SIG-M5 (cell line): ENCODE measurements at places on chromosomes 2 and 18.

GRCh38 chr2:170218931-170219330, 41.0 kb downstream of the MYO3B start:
- DNase-seq = no peak

DNA sequence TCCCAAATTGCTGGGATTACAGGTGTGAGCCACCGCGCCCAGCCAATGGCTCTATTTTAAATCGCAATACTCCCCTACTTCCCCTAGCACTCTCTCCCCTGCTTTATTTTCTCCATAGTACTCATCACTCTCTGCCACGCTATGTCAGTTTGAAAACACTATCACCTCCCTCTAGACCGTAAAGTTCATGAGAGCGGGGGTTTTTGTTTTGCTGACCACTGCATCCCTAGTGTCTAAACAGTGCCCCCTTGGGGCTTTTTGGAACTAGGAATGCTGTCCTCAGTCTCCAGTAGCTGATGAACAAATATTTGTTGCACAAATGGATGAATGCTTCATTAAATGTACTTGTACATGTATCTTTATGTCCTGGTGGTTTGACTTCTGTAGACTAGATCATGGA, 44.1 kb downstream of the ATOH8 start:
- DNase-seq = no peak

GRCh38 chr18:45236676-45237075, 378.6 kb upstream of the SLC14A2 start:
- DNase-seq = no peak

GRCh38 chr2:216596236-216596979, 36.8 kb upstream of the IGFBP2 start:
- no peak for DNase-seq

- no peak for DNase-seq
Measured at GRCh38 chr2:117979911-117980701, 33.8 kb downstream of the CCDC93 start.

DNA sequence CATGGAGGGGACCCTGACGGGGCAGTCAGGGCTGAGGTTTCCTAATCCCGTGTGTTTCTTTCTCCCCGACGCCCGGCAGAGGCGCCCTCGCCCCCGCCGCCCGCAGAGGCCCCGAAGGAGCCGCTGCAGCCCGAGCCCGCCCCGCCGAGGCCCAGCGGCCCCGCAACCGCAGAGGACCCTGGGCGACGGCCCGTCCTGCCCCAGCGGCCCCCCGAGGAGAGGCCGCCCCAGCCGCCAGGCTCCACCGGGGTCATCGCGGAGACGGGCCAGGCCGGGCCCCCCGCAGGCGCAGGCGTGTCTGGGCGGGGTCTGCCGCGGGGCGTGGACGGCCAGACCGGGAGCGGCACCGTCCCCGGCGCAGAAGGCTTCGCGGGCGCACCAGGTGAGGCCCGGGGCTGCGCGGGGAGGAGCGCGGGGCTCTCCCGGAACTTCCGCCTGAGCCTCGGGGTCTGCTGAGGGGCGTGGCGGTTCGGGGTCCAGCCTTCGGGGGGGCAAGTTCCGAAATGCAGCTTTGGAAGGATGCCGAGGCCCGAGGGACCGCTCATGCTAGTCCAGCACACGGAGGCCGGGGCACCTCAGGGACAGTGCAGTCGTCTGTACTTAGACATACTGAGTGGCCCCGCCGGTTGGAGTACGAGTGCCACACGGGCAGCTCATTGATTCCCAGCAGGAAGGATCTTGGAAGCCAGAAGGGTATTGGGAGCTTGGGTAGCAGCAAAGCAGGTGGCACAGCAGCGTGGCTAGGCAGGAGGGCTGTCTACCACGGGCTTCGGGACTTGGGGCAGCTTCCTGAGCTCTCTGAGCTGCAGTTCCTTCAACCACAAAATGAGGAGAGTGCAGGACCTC, 60.1 kb downstream of the EMILIN2 start:
- no peak for DNase-seq

- DNase-seq = no peak
Measured at GRCh38 chr18:22018366-22018765, 151.0 kb upstream of the GATA6 start.

GRCh38 chr2:109613922-109614714, at the start of the genes SEPTIN10 and SOWAHC:
Gene SEPTIN10 (minus strand): TSS chr2:109613966. CDS start chr2:109613827, 139 bp downstream.
Gene SOWAHC (plus strand): TSS chr2:109614364. CDS start chr2:109614490, 126 bp downstream.
- no peak for DNase-seq

- no peak for DNase-seq
Measured at GRCh38 chr2:230909841-230910545, 15.0 kb downstream of the GPR55 start.

- DNase-seq = no peak
Measured at GRCh38 chr2:5285872-5286769, 406.1 kb upstream of the SOX11 start.

- DNase-seq = no peak
Measured at GRCh38 chr2:128324897-128325410, 6.3 kb upstream of the HS6ST1 start.

DNA sequence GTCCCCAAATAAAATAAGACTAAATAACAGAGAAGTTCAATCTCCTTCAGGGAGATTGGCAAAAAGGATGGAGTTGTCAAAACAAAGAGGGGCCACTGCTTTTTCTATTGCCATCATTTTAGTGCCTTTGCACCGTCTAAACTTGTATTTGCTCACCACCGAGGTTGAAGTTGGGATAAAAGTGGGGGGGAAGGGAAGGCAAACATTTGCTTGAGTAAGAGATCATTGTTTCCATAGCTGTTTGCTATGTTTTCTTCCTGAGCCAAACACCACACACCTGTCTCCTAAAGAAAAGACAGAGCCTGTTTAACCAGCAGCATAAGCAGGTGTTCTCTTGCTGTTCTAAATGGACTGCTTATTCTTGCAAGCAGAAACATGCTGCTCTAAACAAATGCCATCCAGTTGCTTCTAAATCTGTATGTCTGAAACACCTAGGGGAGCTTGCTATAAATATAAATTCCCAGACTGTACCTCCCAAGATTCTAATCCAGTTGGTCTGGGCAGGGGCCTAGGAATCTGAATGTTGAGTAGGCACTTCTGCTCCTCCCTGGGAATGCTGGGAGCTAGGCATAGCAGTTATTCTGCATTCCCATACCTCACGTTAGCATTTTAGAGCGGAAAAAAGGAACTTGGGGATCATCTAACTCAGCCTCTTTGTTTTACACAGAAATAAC, 179.4 kb upstream of the ARL4C start:
- DNase-seq = no peak

DNA sequence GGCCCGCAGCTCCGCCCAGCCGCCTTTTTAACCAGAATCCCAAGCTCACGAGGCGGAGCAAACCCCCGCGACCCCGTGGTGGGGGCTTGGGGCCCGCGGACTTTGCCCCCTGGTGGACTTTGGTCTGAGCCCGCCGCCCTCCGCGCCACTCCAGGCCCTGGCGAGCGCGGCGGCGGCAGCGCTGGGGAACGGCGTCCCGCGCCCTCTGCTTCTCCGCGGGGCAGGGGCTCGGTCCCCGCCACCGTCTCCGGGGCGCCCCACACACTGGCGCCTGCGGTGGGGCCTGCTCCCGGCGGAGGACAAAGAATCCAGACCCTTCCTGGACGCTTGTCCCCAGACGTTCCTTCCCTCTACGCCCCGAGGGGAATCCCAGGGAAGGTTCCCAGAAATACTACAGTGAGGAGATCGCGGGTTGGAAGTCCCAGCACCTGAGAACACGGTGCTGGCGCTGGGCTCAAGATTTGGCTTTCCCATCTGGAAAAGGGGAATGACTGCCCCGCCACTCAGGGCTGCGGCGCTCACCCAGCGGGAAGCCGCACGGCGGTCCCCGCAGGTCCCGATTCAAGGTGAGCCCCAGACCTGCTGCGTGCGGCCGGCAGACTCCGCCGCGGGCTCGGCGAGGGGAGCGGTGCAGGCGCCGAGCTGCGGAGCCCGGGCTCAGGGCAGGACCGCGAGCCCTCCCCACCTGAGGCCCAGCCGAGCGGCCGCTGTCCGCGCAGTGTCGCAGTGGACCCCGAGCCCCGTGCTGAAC, at the start of gene HAAO:
HAAO (minus strand) TSS at position 1 of the 751 bp plus-strand sequence. CDS start 47 bp downstream, outside the sequence.
- DNase-seq = no peak

DNA sequence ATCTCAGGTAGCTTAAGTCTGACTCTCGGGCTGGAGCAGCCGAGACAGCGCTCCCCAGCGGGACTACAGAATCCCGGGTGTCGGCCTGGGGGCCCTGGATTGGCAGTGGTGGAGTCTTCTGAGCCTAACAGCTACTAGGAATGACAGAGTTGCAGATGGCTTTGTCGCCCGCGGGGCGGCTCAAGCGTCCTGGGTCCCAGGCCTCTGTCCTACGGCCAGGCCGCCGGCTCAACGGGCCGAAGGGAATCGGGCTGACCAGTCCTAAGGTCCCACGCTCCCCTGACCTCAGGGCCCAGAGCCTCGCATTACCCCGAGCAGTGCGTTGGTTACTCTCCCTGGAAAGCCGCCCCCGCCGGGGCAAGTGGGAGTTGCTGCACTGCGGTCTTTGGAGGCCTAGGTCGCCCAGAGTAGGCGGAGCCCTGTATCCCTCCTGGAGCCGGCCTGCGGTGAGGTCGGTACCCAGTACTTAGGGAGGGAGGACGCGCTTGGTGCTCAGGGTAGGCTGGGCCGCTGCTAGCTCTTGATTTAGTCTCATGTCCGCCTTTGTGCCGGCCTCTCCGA, 8.8 kb downstream of the SIX2 start:
- no peak for DNase-seq

DNA sequence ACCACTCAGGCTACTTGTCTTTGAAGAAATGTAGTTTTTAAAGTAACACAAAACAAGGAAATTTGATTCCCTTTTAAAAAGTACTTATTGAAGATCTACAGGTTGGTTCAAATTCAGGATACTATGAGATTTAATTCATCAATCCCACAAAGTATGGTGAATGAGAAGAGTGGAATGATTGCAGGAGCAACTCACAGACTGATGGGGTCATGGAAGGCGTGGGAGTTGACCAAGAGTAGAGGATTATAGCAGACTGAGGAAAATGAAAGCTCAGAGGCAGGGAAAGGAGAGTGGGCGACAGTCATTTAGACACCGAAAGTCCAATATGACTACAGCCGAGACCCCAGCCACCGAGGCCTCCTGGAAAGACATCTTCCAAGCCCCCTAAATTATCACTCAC, 12.5 kb upstream of the DAPL1 start:
- DNase-seq = no peak

DNA sequence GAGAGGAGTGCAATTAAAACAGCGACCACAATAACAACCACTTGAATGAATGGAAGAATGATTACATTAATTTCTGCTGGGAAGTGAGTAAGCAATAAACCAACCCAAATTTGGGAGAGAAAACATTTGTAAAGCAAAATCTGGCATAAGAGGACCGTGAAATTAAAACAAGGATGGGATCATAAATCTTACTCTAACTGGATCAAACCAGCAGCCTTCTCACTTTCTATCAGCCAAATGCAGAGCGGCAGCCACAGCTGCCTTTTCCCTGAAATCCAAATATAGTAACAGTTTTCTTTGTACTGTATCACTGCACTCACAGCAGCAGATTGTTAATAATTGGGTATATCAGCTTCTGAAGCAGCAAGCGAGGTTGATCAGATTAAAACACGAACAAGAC, 245.2 kb upstream of the REG3G start:
- no peak for DNase-seq

DNA sequence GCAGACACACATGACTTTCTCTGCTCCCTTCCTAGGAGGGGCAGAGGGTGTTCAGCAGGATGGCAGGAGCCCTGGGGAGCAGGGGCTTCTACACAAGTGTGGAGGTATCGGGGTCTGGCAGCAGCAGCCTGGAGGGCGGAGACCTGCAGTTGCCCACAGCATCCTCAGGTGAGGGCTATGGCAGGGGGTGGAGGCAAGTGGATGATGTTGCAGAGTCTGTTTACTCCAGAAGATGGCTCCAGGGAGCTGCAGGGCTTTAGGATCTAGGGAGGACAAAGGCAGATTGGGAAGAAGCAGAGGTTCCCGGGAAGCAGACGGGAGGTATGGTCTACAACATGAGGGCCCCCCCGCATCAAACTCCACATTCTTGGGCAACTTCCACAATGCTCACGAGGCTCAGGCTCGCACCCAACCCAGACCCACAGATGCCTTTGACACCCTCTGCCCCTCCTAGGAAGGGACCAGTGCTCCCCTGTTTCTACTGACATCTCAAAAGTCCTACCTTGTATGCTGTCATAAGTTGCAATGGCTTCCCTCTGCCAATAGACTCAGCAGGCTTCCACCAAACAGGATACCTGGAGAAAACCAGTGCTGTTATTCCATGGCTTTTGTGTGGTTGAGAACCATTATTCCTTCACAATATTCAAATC, 12.0 kb upstream of the ATP6V1C2 start:
- no peak for DNase-seq

DNA sequence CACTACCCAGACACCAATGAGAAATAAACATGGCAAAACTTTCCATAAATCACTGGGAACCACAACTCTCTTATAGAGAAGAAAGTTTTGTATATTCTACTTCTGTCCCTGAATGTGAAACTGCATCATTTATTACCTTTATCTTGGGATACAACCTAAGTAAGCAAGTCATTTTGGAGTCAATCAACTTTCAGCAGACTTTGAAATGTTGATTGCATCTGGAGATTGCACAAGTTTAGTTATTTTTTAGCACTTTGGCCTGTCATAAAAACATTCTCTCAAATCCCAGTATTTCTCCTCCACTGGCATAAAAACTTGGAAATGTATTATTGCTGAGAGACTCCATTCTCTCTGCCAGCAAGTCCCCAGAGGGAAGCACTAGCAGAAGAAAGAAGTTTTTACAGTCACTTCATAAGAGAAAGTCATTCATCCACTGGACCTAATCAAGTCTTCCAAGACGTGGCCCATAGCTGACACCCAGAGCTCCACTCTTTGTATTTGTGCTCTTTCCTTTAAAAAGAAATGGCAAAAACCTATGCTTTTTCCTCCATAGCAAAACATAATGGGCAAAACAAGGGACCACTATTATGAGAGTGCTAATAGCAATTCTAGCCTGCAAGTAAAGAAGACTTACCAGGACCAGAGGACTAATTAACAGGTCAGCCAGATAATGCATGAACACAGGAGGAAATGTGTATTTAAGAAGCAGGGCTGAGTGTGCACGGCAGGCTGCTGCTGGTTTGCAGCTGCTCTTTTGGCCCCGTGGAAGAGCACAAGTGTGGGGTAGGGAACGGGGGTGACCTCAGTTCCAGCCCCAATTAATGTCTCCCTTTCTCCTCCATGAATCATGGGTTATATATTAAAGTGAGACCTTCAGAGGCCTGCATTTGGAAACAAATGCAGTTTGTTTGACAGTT, 171.5 kb downstream of the INO80D start:
- DNase-seq = no peak
